ENCODE measurements at places on chromosomes 4 and X.

DNA sequence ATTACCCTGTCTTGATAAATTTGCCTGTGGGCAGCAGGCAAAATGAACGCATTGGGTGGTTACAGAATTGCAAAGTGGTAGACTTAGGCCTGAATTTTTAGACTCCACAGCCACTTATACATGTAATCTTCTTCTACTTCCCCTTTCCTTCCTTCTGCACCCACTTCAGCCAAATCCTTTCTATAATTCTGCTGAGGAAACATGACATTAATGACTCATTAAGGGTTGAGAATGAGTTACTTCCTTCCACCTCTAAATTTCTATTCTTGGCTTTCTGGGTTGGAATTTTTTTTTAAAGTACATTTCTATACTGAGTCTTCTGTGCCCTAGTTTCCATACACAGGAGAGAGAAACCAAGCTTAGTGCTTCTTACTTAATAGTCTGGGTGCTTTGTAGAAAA lies 10.1 kb downstream of the PAPSS1 start:
- DNase-seq: no peak

GRCh38 chrX:15761564-15762191 lies 23.6 kb downstream of the CA5B start:
- no peak for DNase-seq

- no peak for DNase-seq
Observed at GRCh38 chr4:62193761-62194160, 993.6 kb downstream of the ADGRL3 start.

DNA sequence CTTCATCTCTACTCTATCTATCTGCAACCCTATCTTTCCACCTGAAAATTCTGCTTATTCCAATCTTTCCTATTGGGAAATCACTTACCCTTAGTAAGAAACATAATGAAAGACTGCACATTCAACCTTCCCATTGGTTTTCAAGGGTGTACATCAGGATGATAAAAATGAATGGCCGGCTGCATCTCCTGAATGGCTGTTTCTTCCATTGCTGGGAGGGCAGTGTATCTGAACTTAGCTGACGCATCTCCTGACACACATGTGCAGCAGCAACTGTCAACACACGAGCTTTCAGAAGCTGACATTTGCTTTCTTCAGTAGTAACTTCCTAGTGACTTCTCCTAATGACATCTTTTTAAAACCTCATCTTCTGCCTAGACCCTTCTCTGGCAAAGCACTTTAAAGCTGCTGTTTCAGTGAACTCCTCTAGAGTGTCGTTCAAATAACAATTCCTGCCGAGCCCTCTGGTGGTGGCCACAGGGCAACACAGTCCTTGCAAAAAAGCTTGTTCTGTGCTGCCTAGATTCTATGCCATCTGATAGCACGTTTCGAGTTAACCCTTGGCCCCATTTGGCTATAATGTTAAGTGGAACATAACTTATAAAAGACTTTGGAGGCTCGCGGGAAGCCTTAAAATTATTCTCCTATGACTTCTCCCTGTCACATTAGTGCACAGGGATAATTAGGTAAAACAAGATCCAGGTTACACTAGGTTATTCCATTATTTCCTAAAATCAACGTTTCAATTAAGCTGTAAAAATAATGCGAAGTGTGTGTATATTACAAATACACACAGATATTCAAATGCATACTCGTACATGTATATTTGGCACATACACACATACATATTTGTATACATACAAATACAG lies 2340.7 kb downstream of the PCDH7 start:
- DNase-seq: no peak

GRCh38 chrX:149996515-149996914 lies 58.2 kb upstream of the EOLA2 start:
- no peak for DNase-seq

GRCh38 chr4:88037447-88037846 lies 30.0 kb downstream of the PKD2 start:
- no peak for DNase-seq

- no peak for DNase-seq
Observed at GRCh38 chrX:107522901-107523300, 73.4 kb downstream of the FRMPD3 start.

DNA sequence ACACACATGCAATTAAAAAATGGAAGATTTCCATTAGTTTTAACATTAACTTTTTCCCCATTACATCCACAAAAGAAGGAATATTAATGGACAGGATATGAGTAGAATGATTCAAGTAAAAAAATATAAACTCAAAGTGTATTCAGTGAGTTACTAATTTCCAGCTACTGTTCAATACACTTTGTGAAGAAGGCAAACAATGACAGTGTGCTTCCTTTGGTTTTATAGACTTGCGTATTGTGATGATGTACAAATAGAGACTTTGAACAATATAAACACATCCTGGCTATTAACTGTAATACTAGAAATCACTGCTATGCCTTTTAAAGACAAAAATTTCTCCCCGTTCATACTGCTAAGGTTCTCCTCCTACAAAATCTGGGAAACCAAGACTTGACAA lies 171.4 kb downstream of the ASB9 start:
- DNase-seq: no peak

- no peak for DNase-seq
Observed at GRCh38 chr4:92303621-92304027, at the start of gene GRID2. GRID2 (plus strand) TSS chr4:92303966.

DNA sequence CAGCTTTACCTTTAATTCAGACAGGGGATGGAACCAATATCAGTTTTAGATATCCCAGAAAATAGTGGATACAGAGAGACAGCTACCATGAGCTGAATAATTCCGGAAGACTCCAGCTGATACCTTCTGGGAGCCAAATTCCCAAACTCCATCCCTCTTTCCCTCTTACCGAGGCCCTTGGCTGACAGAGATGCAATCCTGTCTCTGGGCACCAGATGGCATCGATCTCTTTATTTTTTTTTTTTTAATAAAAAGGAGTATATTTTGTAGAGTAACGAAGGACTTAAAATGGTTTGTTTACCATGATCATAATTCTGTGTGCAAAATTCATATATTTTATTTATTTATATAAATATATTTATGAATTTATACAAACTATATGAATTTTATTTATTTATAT lies 31.0 kb downstream of the RAB40A start:
- no peak for DNase-seq

DNA sequence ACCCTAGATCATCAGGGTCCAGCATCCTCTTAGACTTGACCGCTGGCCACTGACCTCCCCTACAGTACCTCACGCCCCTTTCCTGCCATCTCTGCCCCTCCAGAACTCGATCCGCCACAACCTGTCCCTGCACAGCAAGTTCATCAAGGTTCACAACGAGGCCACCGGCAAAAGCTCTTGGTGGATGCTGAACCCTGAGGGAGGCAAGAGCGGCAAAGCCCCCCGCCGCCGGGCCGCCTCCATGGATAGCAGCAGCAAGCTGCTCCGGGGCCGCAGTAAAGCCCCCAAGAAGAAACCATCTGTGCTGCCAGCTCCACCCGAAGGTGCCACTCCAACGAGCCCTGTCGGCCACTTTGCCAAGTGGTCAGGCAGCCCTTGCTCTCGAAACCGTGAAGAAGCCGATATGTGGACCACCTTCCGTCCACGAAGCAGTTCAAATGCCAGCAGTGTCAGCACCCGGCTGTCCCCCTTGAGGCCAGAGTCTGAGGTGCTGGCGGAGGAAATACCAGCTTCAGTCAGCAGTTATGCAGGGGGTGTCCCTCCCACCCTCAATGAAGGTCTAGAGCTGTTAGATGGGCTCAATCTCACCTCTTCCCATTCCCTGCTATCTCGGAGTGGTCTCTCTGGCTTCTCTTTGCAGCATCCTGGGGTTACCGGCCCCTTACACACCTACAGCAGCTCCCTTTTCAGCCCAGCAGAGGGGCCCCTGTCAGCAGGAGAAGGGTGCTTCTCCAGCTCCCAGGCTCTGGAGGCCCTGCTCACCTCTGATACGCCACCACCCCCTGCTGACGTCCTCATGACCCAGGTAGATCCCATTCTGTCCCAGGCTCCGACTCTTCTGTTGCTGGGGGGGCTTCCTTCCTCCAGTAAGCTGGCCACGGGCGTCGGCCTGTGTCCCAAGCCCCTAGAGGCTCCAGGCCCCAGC lies 5.2 kb downstream of the FOXO4 start:
- DNase-seq: no peak

GRCh38 chrX:130120746-130121504 lies 10.6 kb upstream of the ELF4 start:
- DNase-seq: peak; percentile 53

Data from stimulated activated CD4-positive, alpha-beta T cell treated with anti-CD3 and anti-CD28 coated beads, Interleukin-12 subunit alpha, Interleukin-12 subunit beta, amount 100 ng/mL, for 24 hours (primary cell).